Muscle of arm (tissue), 14 donors: ENCODE measurements at places on chromosomes 2 and 18.

- no peak for DNase-seq
Observed at GRCh38 chr2:220756653-220757052, 815.5 kb downstream of the EPHA4 start.

GRCh38 chr2:8225266-8225665 lies 456.6 kb upstream of the ID2 start:
- DNase-seq = no peak

GRCh38 chr2:211423018-211423417 lies 866.6 kb downstream of the CPS1 start:
- DNase-seq = no peak

DNA sequence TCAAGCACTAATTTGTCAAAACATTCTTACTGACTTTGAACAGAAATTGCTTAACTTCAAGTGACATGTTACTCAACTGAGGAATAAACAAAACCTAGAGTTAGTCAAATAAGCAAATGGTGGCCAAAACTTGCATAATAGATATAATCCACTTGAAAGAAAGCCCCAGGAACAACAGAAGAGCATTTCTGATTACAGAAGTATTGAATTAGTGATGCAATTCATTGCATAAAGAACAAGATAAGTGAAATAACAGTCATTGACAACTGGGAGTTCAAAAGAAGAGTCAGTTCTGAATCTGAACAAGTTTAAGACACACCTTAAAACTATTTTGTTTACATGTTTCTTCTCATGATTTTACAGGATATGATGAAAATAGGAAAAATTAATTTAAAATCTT lies 30.8 kb downstream of the COBLL1 start:
- no peak for DNase-seq

GRCh38 chr2:25964891-25965290 lies 17.4 kb downstream of the KIF3C start:
- DNase-seq = no peak

- DNase-seq = no peak
Observed at GRCh38 chr2:218444692-218445357, 25.9 kb downstream of the VIL1 start.

- DNase-seq = no peak
Observed at GRCh38 chr2:231795525-231796327, 9.5 kb downstream of the COPS7B start.

DNA sequence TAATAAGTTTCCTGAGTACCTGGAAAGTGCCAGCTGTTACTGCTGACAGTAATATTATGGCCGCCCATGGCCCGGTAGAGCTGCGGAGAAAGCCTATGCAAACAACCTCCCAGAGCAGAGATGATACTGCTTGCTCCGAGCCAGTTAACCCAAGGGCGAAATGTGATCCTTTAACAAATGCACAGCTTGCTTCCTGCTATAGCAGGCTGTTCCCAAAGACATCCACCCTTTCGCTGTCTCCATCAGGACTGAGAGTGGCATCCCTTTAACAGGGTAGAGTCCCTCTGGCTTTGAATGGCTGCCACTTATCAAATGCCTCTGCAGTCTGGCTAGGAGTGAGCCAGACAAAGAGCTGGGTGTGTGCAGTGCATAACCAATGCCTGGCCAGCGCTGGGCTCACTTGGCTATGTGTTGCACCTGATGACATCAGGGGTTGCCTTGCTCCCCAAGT lies 69.7 kb upstream of the DAPL1 start:
- DNase-seq = no peak

- no peak for DNase-seq
Observed at GRCh38 chr2:161976917-161977316, 97.1 kb downstream of the DPP4 start.

DNA sequence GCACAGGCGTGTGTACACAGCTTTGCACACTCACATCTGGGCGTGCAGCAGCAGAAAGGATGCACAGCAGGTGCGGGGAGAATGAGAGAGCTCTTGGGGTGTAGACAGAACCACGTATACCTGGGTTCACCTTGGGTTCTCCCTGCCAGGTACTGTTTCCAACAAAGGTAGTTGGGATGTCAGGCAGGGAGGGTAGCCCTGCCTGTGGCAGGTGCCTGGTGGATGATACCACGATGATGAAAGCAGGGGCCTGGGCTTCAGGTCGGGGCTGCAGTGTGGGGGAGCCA lies 6.5 kb upstream of the ARID5A start:
- no peak for DNase-seq

GRCh38 chr18:36536426-36536825 lies 238.9 kb downstream of the FHOD3 start:
- DNase-seq = no peak

- no peak for DNase-seq
Observed at GRCh38 chr18:53991805-53992204, 232.7 kb downstream of the MBD2 start.

GRCh38 chr2:99153921-99154604 lies 679 bp downstream of the TSGA10 start:
- DNase-seq = peak; percentile 16

GRCh38 chr2:79001285-79001684 lies 24.2 kb upstream of the REG3G start:
- DNase-seq = no peak

GRCh38 chr18:76977108-76977621 lies 154.8 kb downstream of the ZNF236 start:
- no peak for DNase-seq

- DNase-seq = no peak
Observed at GRCh38 chr18:3139406-3139805, 80.4 kb downstream of the MYOM1 start.

DNA sequence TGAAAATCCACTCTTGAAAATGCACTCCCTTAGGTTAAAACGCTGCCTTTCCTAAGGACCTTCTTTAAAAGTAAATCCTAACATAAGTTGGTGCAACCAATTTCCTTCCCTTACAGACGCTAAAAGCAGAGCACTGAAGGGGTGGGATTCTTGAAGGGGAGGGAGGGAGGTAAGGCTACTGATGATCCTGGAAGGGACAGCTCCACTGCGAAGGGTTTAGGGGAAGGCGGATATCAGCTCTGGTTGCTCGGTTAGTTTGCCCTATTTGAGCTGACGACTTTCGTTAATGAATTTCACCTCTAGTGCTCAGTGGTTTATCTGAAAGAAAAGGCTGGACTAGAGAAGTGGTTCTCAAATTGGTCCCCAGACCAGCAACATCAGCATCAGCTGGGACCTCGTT lies 49.7 kb upstream of the SIGLEC15 start:
- no peak for DNase-seq

DNA sequence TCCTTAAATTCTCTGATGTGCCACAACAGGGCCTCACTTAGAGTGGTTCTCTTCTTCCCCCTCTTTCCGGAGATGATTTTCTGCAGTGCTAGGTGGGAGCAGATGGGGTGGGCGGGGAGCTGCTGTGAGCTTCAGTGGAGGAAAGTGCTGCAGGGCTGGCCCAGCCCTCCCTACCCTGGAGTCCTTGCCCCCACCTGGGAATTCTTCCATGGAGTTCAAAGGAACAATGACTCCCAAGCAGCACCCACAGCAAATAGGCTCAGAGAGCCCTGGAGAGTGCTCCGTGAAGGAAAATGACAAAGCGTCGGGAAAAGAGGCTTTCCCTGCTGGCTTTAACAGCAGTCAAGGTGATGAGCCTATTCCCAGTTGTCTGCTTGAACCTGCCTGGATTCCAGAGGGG lies 28.8 kb downstream of the LOXHD1 start:
- DNase-seq = no peak

GRCh38 chr2:26651799-26652198 lies 10.6 kb upstream of the CIB4 start:
- peak; percentile 15 for DNase-seq

DNA sequence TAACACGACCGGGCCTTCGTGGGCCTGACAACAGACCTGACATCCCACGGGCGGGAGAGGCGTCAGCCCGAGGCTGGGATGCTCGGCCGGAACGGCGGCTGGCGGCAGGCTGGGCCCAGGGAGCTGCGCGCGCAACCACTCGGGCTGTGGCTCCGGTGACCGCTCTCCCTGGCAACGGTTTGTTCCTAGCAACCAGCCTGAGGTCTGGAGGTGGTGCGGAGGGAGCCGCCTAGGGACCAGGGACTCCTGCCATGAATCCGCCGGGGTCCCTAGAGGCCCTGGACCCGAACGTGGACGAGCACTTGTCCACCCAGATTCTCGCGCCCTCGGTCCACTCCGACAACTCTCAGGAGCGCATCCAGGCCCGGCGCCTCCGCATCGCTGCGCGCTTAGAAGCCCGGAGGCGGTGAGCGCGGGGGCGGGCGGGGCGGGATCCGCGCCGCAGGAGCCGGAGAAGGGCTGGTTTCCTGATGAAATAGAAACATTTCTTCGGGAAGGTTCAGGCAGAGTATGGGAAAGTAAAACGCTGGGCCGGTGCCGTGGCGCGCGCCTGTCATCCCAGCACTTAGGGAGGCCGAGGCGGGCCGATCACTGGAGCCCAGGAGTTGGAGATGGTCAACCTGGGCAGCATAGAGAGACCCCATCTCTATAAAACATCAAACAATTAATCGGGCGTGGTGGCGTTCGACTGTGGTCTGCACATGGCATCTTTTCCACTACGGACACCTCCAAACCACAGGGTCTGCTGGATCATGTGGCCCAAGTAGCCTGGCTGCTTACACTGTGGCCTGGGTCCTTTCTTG lies at the start of gene DRC1:
DRC1 (plus strand) TSS at position 182 of the 803 bp plus-strand sequence; CDS start at position 252, 70 bp downstream.
- DNase-seq = peak; percentile 61

- peak; percentile 59 for DNase-seq
Observed at GRCh38 chr18:579238-579637, 942 bp upstream of the CETN1 start.

DNA sequence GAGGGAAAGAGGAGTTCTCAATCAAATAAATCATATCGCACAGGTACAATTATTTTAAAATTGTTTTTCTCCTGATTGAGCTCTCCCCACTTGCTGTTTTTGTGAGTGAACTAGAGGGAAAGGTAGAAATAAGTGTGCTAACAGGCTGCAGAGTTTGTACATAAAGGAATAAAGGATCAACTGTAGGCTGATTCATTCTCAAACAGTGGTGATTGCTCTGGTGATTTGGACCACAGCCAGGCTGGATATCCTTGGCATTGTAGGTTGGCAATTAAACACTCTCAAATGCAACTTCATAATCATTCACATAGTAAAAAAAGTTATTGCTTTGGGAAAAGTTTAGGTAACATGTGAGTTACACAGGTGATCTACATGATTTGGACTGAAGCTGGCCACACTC lies 29.8 kb downstream of the LRP1B start:
- DNase-seq = no peak

- no peak for DNase-seq
Observed at GRCh38 chr2:97714084-97714949, 941 bp downstream of the ZAP70 start.

DNA sequence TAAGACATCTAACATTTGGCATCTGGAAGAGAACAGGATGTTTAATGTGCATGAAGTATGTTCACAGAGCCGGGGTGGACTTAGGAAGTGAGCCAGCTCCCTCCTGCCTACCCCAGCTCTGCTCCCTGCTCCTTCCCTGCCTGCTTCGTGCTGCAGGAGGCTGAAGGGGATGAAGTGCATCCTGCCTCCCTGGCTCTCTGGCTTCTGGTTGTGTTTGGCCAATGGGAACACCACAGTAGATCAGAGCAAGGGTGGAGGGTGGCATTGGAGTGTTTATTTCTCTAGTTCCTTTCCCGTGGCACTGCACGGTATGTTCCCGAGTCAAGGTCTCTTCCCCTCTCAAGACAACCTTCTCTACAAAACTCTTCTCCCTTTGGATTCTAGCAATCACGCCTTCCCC lies 379.9 kb downstream of the CLIP4 start:
- DNase-seq = no peak

GRCh38 chr18:36408606-36409005 lies 111.1 kb downstream of the FHOD3 start:
- DNase-seq = no peak

- DNase-seq = no peak
Observed at GRCh38 chr18:56662502-56662901, 11.3 kb downstream of the WDR7 start.

DNA sequence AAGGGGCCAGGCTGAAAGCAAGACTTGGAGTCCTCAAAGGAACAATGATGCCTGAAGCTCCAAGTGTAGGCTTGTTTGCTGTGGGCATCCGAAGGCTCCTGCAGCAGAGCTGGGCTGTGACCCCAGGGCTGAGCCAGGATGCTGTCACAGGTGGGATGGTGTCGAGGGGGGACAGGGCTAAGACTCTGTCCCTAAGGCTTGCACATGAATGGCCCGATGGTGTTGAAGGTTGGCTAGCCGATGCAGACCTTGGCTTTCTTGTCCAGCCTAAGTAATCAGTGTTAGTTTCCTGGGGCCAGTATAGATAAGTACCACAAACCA lies 251.0 kb downstream of the NDUFA10 start:
- DNase-seq = no peak

- no peak for DNase-seq
Observed at GRCh38 chr2:179550214-179550613, 285.6 kb upstream of the SESTD1 start.

- peak; percentile 54 for DNase-seq
Observed at GRCh38 chr2:12769492-12770105, 52.9 kb downstream of the TRIB2 start.

GRCh38 chr2:11237122-11237521 lies 81.9 kb downstream of the SLC66A3 start:
- no peak for DNase-seq
